SK-N-DZ (cell line): ENCODE measurements at places on chromosomes 3 and 15.

- DNase-seq = peak; percentile 6
These were observed 89.0 kb downstream of the NFKBIZ start for GRCh38 chr3:101938262-101938847.

GRCh38 chr15:65255486-65256140 lies 31.1 kb downstream of the PARP16 start:
- no peak for DNase-seq

- no peak for DNase-seq
These were observed 131.6 kb downstream of the C3orf70 start for GRCh38 chr3:185021256-185021655.

DNA sequence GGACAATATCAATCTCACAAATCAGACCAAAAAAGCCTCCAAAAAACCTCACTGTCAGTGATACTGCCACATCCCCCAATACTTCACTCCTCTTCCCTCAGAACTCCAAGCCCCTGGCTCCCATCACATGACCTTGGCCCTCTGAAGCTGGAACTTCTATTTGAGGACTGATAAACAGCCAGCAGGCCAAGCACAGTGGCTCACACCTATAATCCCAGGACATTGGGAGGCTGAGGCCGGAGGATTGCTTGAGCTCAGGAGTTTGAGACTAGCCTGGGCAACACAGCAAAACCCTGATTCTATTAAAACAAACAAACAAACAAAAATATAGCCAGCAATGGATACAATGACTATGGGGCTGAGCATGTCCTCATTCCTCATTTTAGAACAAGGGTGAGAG lies 55.2 kb downstream of the MAP4 start:
- no peak for DNase-seq

GRCh38 chr3:192091831-192092230 lies 630.9 kb downstream of the PYDC2 start:
- DNase-seq = no peak

GRCh38 chr3:139838269-139838957 lies 96.6 kb upstream of the CLSTN2 start:
- DNase-seq = no peak

DNA sequence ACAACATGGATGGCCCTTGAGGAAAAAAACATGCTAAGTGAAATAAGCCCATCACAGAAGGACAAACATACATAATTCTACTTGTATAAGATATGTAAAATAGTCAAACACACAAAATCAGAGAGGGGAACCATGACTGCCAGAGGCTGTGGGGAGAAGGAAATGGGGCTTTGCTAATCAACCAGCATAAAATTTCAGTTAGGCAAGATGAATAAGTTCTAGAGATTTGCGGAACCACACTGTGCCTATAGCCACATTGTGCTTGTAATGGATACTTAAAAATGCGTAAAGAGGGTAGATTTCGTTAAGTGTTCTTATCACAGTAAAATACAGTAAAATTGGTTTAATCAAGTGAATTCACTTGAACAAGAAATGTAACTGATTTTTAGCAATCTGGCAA lies 33.7 kb upstream of the SPTBN5 start:
- no peak for DNase-seq

DNA sequence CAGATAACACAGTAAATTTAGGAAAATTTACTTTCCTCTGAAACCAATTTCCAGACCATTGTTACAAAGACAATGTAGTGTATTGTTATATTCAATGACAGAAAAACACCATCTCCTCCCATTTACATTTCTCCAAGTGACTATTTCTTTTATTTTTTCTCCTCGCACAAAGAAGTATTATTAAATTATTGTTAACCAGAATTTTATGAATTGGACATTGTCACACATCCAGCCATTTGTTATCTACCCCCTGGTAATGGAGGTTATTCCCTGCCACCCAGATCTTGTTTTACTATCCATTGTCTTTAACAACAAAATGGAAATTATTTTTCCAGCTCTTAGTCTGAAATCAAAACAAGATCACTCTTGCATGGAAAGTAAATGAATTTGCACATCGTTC lies 511.3 kb downstream of the FGF12 start:
- no peak for DNase-seq

DNA sequence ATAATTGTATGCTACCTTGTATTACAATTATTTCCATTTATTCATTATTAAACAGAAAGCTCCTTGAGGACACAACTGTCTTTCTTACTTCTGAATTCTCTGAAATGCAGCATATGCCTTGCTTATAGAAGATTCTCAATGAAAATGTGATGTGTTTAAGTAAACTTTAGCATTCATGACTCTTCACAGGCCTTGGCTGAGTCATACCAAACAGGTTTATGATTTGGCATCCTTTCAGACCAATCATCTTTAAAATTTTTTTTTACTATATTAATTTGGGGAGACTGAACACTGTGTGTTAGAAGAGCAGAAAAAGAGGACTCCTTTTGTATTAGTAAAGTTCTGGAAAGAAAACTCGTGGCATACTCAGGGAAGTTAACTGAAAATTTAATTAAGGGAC lies 6.4 kb upstream of the GALK2 start:
- no peak for DNase-seq

GRCh38 chr15:74613953-74614743 lies 1.5 kb upstream of the CLK3 start:
- DNase-seq = peak; percentile 32

DNA sequence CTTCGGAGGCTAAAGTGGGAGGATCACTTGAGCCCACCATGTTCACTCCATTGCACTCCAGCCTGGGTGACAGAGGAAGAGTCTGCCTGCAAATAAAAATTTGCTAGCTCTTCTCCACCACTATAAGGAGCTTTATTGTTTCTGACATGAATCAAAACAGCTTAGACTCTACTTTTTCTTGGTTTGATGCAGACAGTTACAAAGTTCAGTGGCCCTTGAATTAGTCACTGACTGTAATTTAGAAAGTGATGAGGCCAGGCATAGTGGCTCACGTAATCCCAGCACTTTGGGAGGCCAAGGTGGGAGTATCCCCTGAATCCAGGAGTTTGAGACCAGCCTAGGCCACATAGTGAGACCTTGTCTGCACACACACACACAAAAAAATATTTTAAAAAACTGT lies 172.4 kb upstream of the CGNL1 start:
- DNase-seq = no peak

- no peak for DNase-seq
These were observed 66.4 kb downstream of the PTPRG start for GRCh38 chr3:61627768-61628185.

DNA sequence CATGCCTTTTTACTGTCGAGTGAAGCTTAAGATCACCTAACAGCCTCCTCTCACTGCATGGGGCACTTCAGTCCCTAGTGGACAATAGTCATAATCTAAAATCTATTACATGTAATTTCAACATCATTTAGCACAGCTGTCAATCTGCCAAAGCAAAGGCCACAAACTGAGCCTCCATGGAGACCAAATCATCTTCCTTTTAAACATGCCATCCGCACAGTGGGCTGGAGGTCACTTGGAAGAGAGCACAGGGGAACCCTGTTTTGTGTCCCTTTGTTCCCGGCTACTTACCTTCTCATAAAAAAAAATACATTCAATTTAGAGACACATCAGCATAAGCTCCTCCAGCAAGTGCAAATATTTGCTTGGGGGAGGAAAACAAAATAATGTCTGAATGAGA lies 167.3 kb downstream of the SQOR start:
- no peak for DNase-seq

GRCh38 chr15:40349163-40349562 lies 1.7 kb upstream of the PHGR1 start:
- DNase-seq = no peak

DNA sequence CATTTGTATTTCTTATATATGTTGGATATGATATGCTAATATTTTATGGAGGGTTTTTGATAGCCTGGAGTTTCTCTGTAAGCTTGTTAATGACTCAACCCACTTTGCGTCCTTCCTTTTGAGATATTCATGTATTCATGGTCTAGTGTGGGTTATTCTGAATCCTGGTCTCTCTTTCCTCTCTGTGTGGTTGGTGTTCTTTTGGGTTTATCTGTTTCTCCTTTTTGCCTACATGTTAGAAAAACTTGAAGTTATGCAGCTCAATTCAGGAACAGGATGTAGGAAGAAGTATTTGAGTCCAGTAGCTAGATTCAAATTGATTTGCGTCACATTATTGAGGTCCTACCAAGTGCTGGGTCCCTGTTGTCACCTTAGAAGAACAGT lies 28.1 kb downstream of the CMTM7 start:
- DNase-seq = no peak

DNA sequence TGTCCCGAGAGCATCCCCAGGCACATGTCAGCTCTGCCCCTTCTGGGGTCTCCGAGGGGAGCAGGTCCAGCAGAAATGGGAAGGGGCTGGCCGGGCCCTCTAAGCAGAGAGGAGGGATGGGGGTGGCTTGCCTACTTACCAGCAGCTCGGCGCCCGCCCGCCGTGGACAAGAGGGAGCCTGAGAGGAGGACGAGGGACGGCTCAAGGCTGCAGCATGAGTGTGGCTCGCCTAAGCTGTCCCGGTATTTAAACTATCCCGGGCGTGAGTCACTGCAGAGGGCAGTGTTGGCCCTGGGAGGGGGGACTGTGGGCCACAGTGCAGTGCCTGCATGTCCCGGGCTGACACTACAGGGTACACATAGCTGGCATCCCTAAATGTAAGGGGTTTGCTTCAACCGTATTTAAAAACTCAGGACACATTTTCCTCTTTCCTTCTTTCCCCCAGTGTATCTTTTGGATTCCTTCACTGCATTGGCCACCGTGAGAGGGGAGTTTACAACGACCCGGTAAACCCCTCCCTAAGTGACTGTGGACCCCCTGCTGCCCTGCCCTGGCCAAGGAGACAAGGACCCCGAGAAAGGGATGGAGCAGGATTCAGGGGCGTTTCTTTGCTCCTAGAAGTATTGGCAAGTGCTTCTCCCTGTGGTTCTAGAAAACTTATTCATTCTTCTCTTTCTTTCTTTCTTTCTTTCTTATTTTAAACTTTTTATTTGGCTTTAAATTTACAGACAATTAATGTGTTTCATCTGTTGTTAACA lies at the start of gene LRRC15:
Gene LRRC15, minus strand, starts transcription at position 222 of the 758 bp plus-strand sequence. CDS start 8,700 bp downstream, outside the sequence.
- DNase-seq = no peak

GRCh38 chr15:27770769-27771554 lies 328.2 kb downstream of the OCA2 start:
- no peak for DNase-seq

DNA sequence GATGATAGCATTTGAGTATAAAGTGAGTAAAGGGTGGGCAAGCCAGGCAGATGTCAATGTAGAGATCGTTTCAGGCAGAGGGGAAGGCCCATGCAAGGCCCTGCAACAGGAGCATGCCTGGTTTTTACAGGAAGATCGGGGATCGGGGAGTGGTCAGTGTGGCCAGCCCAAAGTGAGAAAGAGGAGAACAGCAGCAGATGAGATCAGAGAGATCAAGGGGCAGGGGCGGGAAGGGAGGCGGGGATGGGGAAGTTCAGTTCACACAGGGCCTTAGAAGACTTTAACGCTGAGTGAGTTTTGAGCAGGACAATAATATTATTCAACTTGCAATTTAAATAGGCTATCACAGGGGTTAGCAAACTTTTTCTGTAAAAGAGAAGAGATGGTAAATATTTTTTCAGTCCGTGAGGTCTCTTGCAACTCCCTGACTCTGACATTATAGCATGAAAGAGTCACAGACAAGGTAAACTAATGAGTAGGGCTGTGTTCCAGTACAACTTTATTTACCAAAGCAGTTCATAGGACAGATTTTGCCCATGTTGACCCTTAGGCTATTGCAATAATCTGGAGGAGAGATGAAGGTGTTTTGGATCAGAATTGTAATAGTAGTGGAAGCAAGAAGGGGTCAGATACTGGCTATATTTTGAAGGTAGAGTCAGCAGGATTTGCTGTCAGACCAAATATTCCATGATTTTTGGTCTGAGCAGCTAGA lies 12.4 kb upstream of the CD47 start:
- no peak for DNase-seq

DNA sequence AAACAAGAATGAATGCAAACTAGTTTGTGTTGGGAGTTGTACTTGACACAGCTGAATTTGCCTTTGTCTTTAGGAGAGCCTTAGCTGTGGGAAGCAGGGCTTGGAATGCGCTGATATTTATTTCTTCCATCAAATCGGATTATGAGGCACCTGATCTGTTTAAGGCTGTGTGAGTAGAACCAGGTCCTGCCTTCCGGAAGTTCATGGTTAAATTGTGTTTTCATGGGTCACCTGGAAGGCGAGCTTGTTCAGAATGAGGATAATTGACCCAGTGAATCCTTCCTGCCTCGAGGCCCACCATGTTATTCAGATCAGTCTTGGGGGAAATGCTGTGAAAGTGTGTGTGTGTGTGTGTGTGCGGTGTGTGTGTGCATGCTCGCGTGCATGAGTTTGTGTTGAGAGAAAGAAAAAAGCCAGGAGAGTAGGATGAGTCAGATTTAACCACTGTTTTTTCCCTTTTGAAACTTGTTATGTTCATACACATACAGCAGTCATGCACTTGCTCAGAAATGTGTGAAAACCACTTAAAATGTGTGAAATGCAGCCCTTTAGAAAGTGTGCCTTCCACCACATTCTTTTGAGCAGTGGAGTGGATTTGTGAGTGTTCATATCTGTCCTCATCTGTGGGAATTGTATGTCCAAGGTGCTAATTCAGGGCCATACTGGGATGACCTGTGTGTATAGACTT lies 36.7 kb downstream of the SMAD3 start:
- peak; percentile 80 for DNase-seq

DNA sequence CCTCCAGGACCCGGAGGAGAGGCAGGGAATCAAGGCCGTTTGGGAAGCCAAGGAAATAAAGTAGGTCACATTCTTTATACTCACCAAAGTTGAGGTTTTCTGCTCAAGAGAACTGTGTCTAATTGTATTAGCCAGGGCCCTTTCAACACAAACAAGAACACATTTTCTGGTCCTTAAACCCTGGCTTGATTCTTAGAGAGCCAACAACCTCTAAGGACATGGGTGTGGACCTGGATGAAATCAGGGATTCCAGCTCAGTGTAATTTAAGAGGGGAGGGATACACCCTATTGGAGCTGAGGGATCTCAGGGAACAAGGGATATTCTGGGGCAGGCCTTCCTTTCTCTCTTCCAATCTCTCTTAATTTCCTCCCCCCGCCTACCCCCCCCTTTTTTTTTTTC lies 104.8 kb downstream of the COL6A6 start:
- DNase-seq = no peak

GRCh38 chr3:126546013-126546412 lies 12.7 kb downstream of the C3orf22 start:
- no peak for DNase-seq
